Upper lobe of right lung (tissue), 1 donor: ENCODE measurements at places on chromosomes 6 and 20. TPM values are rescaled to one million over a fixed set of nuclear protein-coding genes. Genes with fewer than 3 reads are reported as not detected.

DNA sequence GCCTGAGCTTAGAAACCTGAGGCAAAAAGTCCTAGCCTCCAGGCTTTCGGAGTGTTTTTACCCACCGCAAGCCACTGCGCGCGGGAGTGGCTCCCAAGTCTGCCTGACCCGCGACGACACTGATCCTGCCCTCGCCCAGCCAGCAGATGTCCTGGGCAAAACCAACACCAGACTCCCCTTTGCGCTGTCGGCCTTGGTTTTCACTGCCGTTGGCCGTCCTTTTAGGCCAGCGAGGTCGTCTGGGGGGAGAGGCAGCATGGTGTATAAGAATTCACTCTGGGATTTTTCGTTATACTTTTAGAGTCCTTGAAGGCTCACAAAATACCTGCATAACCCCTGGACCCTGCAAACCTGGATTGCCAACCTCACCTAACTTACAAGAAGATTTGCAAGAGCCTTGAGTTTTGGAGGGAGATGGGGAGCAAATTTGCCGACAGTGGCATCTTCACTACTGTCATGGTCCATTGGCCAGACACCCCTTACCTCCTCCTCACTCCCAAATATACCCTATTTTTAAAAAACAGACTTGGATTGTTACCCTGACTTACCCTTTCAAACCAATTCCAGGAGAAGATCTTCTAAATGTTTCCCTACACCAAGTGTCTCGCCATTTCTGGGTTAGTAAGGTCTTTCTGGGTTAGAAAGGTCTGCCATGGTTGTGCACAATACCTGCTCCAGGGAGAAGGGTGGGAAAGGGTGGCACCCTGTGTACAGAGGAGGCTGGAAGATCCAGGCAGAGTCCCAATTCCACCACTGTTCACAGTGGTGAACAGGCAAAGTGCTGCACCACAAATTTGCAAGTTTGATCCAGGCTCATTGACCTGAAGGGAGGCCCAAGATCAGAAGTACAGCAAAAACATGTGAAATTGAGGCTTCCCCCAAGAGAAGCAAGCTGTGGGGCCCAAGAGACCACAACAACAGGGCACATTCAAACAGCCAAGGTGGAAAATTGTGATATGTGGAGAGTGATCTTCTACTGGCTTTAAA, 4.4 kb downstream of the FOXA2 start:
- no peaks in the 10 kb centered on the region for H3K36me3 ChIP-seq
- H3K4me1 ChIP-seq = no peaks in the 10 kb centered on the region
- H3K27ac ChIP-seq = peak overlapping the region; percentile 83
- DNase-seq = peak; percentile 70
- peak overlapping the region; percentile 50 for H3K4me3 ChIP-seq

DNA sequence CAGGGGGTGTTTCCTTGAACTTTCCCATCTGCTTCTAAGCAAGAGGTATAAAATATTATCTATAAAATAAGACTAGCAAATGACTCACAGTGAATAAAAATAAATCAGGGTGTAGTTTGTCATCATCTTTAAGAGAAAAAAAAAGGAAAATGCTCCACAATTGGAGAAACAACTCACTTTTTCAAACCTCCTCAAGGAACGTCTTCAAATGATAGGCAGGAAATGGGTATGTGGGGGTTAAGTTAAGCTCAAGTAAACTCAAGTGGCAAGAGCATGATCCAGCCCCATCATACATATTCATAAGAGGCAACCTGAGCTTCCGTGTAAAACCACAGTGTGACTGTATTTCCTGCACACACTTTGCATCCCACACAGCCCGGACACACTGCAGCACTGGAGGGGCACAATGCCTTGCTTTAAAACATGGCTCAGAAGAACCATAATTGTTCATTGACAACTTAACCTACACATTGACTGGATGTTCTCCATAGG, 58.5 kb upstream of the CEP85L start:
- no peaks in the 10 kb centered on the region for H3K36me3 ChIP-seq
- H3K4me1 ChIP-seq = peaks cover 17% of the 10 kb centered on the region
- H3K27me3 ChIP-seq = no peaks in the 10 kb centered on the region
- no peak for DNase-seq

GRCh38 chr6:42046464-42047212, 3.7 kb upstream of the TAF8 start:
- H3K27ac ChIP-seq = peak overlapping the region; percentile 96
- no peaks in the 10 kb centered on the region for H3K27me3 ChIP-seq
- peaks cover 76% of the 10 kb centered on the region for H3K4me1 ChIP-seq
- DNase-seq = peak; percentile 55

GRCh38 chr6:166726201-166726600, 99.2 kb upstream of the RPS6KA2 start:
- no peak overlapping the region for H3K27ac ChIP-seq
- H3K4me1 ChIP-seq = no peaks in the 10 kb centered on the region
- no peak overlapping the region for H3K4me3 ChIP-seq

GRCh38 chr6:16964553-16965499, 137.0 kb upstream of the STMND1 start:
- no peaks in the 10 kb centered on the region for H3K27me3 ChIP-seq
- no peak overlapping the region for H3K4me3 ChIP-seq
- DNase-seq = peak; percentile 81
- H3K27ac ChIP-seq = no peak overlapping the region
- H3K36me3 ChIP-seq = no peaks in the 10 kb centered on the region
- H3K4me1 ChIP-seq = peaks cover 4% of the 10 kb centered on the region

GRCh38 chr6:91081452-91082067, 494.7 kb upstream of the MAP3K7 start:
- H3K36me3 ChIP-seq = no peaks in the 10 kb centered on the region
- no peak overlapping the region for H3K27ac ChIP-seq
- H3K4me1 ChIP-seq = no peaks in the 10 kb centered on the region
- no peaks in the 10 kb centered on the region for H3K27me3 ChIP-seq
- no peak for DNase-seq
- H3K4me3 ChIP-seq = no peak overlapping the region

- H3K27me3 ChIP-seq = peaks cover 42% of the 10 kb centered on the region
- H3K4me3 ChIP-seq = no peak overlapping the region
- peaks cover 13% of the 10 kb centered on the region for H3K4me1 ChIP-seq
- peak; percentile 76 for DNase-seq
- no peaks in the 10 kb centered on the region for H3K36me3 ChIP-seq
- no peak overlapping the region for H3K27ac ChIP-seq
These were observed 14.9 kb upstream of the FAM210B start for GRCh38 chr20:56343861-56344381.

DNA sequence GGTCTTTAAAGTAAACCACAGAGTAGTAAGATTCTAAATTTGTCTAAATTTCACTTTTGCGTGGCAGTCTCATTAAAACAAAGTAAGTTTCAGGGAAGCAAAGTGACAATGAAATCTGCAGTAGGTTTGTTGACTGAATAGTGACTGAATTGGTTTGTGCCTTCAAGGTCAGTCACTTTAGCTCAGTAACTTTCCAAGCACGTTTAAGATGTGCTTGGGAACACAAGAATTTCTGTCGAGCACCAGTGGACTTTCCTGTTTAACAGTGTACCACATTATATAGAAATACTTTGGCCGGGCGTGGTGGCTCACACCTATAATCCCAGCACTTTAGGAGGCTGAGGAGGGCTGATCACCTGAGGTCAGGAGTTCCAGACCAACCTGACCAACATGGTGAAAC, 1.7 kb upstream of the CD24 start:
- H3K4me1 ChIP-seq = peaks cover 16% of the 10 kb centered on the region
- DNase-seq = no peak
- no peak overlapping the region for H3K4me3 ChIP-seq
- H3K27me3 ChIP-seq = peaks cover 41% of the 10 kb centered on the region

DNA sequence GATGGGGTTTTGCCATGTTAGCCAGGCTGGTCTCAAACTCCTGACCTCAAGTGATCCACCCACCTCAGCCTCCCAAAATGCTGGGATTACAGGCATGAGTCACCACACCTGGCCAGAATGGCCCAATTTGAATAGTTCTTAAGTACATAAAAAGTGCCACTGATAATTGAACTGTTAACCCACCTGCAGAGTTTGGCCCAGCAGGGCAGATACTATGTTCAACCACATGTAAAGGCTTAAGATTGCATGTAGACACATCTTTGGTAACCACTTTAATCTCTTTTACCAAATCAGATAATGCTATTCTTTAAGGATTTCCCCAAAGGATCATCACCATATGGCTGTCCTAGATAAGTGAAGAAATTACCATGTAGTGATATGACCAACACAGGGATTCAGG, 21.3 kb upstream of the SGK1 start:
- no peaks in the 10 kb centered on the region for H3K36me3 ChIP-seq
- H3K27me3 ChIP-seq = no peaks in the 10 kb centered on the region
- no peak overlapping the region for H3K4me3 ChIP-seq
- DNase-seq = no peak
- H3K27ac ChIP-seq = no peak overlapping the region

- H3K27ac ChIP-seq = no peak overlapping the region
- H3K27me3 ChIP-seq = peaks cover 4% of the 10 kb centered on the region
- H3K36me3 ChIP-seq = no peaks in the 10 kb centered on the region
- peaks cover 13% of the 10 kb centered on the region for H3K4me1 ChIP-seq
These were observed 12.1 kb upstream of the TAGAP start for GRCh38 chr6:159056899-159057298.

- DNase-seq = no peak
- H3K36me3 ChIP-seq = no peaks in the 10 kb centered on the region
- H3K4me1 ChIP-seq = no peaks in the 10 kb centered on the region
- H3K27me3 ChIP-seq = no peaks in the 10 kb centered on the region
- no peak overlapping the region for H3K4me3 ChIP-seq
These were observed 115.4 kb downstream of the TENT5A start for GRCh38 chr6:81636930-81637568.

Gene TRIM10
- not detected for total RNA-seq
